Caki2 (cell line): ENCODE measurements at places on chromosomes 12 and 14.

DNA sequence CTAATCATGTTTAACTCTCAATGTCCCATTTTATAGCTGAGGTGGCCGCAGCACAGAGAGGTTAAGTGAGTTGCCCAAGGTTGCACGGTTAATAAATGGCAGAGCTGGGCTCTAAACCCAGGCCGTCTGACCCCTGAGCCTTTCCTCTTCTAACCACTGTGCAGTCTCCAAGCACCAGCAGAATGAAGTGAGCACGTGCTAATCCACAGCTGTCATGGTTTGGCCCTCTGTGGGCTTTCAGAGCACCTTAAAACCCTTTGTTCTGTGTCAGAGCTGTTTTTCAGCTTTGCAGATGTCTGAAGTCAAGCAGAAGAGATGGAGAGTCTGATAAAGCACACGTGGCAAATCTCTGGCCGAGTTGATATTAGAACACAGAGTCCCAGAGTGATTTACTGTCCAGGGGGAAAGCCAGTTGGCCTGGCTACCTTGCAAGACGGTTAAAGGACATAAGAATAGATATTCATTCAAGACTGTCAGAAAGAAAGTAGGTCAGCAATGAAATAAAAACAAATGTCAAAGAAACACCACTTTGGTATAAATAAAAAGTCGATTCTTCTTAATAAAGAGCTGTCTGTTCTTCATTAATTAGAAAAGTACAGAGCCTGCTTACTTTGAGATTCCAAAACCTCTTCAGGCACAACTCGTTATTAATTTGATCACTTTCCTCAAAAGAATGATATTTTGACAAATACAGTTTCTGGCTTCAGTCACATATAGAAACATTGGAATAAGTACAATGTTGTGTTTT, 107.3 kb downstream of the CRADD start:
- DNase-seq: peak; percentile 56

DNA sequence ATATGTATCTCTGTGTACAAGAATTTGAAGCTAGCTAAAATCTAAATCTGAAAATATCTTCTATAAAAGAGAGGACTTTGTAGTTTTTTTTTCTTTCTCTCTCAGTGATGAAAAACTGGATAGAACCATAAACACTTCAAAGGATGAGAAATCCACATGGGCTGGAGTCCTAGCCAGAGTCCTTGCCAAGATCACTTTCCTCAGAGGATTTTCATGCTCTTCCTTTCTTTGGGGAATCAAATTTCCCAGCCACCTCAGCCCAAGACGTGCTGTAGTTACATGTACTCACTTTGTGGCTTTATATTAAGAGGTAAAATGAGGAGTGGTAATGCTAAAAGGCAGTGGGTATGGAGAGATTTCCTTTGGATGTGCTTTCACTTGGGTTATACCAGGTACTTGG, 110.3 kb downstream of the SLC38A1 start:
- no peak for DNase-seq

DNA sequence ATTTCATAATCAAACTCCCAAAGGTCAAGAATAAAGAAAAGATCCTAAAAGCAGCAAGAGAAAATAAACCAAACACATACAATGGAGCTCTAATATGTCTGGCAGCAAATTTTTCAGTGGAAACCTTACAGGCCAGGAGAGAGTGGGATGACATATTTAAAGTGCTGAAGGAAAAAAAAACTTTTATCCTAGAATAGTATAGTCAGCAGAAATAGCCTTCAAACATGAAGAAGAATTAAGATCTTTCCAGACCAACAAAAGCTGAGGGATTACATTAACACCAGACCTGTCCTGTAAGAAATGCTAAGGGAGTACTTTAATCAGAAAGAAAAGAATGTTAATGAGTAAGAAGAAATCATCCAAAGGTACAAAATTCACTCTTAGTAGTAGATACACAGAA, 215.7 kb upstream of the IGF1 start:
- DNase-seq: no peak

GRCh38 chr14:59037086-59037485, 151.4 kb upstream of the DAAM1 start:
- DNase-seq: no peak

DNA sequence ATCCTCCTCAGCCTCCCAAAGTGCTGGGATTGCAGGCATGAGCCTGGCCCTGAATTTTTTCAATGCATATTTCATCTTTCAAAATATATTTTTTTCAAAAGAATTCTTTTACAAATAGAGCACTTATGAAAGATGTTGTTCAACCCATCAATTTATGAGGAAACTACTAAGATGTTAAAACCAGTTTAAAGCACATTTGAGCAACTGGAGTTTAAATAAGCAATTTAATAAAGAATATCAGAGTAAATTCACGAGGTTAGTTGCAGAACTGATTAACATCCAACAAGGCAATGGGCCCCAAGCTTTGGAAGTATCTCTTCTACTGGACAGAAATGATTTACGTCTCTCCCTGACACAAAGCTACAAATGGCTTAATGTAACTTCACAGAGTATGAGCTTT, 23.3 kb downstream of the GLT1D1 start:
- no peak for DNase-seq

GRCh38 chr12:54561164-54561563, 11.8 kb downstream of the PDE1B start:
- DNase-seq: no peak

GRCh38 chr14:21902561-21903181, 229.1 kb upstream of the OR4E1 start:
- DNase-seq: no peak

- DNase-seq: no peak
These were observed 63.1 kb downstream of the BBS10 start for GRCh38 chr12:76284816-76285750.

DNA sequence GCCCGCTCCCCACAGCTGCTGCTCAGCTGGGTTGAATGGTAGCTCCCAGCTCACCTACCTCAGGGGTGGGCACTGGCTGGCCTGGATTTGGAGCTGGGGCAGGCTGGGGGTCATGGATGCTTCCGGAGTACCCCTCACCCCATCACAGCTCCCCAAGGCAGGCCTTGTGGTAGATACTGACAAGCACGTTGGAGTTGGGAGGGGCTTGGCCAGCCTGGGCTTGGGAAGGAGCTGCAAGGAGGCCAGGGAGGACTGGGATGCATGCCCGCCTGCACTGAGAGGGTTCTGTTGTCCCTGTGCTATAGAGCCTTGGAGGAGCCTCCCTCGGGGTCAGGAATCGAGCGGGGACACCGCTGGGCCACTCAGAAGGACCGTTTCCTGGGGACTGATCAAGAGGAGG, 14.2 kb downstream of the TMEM63C start:
- DNase-seq: no peak

- DNase-seq: no peak
These were observed 29.4 kb downstream of the KCNA5 start for GRCh38 chr12:5073054-5073453.

DNA sequence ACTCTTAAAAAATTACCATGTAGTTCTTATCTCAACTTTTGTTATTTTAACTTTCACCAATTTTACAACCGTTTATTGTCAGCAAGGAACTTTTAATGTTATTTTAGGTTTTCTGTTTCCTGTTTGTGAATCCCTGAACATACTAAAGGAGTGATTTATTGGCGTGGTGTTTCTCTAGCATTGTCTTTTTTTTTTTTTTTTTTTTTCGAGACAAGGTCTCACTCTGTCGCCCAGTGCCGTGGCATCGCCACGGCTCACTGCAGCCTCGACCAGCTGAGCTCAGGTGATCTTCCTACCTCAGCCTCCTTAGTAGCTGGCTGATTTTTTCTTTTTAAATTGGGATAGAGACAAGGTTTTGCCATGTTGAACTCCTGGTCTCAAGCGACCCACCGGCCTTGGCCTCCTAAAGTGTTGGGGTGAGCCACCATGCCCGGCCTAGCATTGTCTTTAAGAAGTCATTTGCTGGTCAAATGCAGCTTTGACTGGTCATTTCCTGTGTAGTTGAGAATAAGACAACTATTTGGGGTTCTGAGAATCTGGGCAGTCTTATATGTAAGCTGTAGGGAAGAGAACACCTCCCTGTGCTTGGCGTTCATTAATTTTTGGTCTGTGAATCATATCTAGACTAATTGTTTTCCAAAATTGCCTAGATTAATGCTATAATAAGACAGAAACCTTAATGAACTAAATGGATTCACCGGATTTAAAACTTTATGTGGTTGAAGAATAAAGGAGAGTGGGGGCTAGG, 2.1 kb downstream of the WASHC4 start:
- DNase-seq: peak; percentile 74

GRCh38 chr12:1318327-1319031, 275.9 kb downstream of the FBXL14 start:
- peak; percentile 55 for DNase-seq

GRCh38 chr12:46451276-46452021, 78.9 kb upstream of the SLC38A2 start:
- DNase-seq: no peak

DNA sequence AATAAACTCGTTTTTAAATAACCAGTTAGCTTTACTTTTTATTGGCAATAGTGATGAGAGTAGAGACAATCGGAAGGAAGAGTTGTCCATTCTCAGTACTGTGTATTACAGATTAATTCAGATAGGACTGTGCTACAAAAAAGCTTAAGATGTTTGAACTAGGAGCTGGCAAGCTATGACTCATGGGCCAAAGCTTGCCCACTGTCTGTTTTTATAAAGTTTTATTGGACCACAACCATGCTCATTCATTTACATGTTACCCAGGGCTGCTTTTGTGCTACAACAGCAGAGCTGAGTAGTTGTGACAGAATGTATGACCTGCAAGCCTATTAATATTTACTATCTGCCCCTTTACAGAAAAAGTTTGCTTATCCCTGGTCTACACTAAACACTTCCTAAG, 19.4 kb downstream of the GNS start:
- DNase-seq: peak; percentile 30

- peak; percentile 11 for DNase-seq
These were observed 5.8 kb downstream of the NUMB start for GRCh38 chr14:73452341-73453186.

DNA sequence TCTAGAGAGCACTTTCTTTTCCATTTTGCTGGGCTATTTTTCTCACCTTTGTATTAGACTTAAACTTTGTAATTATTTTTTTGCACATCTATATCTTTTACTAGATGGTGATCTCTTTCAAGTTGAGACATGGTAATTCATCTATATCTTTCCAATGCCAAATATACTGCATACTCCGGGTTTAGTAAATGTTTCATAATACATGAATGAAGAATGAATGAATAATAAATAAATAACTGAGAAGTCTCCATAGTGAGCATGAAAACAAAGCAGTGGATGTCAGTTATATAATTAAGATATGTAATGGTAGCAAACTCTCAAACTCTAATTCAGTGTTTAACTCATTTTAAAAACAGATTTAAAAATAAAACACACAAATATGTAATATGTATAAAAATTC, 342.5 kb upstream of the KITLG start:
- no peak for DNase-seq

- peak; percentile 28 for DNase-seq
These were observed at the start of gene ITPK1 for GRCh38 chr14:93115821-93116675. Gene ITPK1 (minus strand): TSS chr14:93115925. CDS start chr14:93115163, 762 bp downstream.

GRCh38 chr12:132263061-132263360, 66.4 kb downstream of the GALNT9 start:
- no peak for DNase-seq

DNA sequence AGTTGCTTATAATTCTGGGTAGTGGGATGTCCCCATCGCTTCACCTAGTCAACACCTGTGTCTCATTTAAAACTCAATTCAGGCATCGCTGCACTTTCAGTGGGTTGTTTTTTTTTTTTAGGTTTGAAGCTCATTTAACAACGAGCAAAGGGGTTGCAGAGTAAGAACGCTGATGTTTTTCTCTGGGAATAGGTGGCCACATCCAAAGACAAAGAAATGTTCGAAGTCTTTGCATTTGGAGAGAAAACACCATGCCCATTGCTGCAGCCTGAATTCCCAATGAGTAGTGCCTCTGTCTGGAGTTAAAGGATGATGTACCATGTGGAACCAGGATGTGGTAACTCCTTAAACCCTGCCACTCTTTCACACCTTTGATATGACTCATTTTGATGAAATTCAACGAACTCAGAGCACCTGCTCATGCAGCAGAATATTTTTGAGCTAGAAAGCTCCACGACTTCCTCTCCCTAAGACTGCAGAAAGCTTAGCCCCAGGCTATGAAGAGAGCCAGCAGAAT, 35.1 kb upstream of the BATF start:
- no peak for DNase-seq

DNA sequence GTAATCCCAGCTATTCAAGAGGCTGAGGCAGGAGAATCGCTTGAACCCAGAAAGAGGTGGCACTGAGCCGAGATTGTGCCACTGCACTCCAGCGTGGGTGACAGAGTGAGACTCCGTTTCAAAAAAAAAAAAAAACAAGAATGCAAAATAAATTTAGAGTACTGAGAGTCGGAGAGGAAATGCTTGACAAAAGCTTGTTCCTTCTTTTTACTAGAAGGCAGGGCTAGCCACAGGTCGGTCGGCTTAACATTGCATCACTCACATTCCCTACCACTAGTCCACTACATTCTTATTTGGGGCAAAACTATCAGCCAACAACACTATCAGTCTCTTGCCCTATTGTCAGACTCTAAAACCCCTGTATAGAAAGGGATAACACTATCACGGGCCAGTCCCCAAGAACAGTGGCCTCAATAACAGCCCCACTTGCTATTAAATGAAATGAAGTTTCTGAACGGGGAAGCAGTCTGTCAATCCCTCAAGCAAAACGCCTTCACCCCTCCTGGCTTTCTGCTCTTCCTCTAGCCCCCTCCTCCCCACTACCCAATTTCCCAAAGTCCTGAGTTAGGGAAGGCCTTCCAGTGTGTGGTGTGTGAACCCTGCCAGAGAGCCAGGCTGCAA, 1.0 kb downstream of the RNF41 start:
- no peak for DNase-seq

- no peak for DNase-seq
These were observed 217.2 kb downstream of the NOVA1 start for GRCh38 chr14:26380637-26381036.

DNA sequence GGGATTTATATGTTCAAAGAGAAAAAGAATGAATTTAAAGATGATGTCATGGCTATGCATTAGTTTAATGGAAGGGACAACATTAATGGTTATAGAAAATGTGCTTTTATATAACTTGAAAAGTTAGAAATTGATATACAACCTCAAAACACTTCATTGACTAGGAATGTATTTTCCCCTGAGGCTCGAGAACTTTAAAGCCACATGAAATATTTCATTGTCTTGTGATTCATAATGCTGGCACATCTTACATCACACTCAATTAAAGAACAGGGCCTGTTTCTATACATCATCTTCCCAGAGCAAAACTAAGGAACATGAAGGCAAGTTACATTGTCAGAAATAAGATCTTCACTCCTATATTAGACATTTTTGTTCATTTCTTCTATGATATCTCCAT, 35.2 kb upstream of the PAWR start:
- no peak for DNase-seq

- DNase-seq: no peak
These were observed 3.8 kb upstream of the ARHGDIB start for GRCh38 chr12:14965221-14965620.

DNA sequence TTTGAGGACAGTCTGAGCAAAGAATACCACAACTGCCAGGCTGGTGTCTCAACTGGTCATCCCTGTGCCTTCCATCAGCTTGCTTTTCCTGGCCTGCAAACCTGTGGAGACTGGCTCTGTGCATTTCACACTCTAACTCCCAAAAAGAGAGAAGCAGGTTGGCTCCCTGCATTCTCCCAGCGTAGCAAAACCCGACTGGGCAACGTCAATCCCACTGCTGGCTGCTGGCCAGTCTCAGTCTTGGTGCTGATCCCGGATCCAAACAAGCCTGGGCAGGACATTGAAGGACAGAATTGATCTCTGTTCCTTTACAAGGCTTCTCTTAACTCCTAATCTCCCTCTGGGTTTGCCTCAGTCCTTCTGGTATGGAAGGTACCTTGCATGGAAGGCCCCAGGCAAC, 65.4 kb downstream of the FZD10 start:
- DNase-seq: no peak
